Natural killer cell treated with Interleukin-12 subunit alpha and Interleukin-12 subunit beta and Interleukin-15 and Interleukin-18, amount 100 ng/mL, for 72 hours (primary cell): ENCODE measurements at places on chromosomes 7 and 10. TPM values are rescaled to one million over a fixed set of nuclear protein-coding genes. Genes with fewer than 3 reads are reported as not detected.

DNA sequence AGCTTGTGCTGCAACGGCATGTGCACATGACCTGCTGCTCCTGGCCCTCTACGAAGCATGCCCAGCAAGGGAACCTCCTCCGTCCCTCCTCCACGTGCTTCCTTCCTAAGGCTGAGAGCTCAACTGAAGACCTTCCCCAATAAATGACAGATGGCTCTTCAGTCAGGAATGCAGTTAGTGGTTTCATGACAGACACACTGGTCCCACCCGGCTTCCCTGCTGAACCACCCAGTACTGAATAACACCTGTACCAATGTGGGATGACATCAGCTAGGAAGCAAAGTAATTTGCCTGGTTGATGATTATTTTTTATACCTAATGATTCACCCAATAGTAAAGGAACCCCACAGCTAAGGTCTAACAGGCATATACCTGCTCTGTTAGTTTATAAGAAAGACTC, 69.1 kb downstream of the SCRN1 start:
- DNase-seq = no peak
- H3K4me1 ChIP-seq = peaks cover 5% of the 10 kb centered on the region
- H3K36me3 ChIP-seq = no peaks in the 10 kb centered on the region
- no peak overlapping the region for H3K27ac ChIP-seq

- H3K4me1 ChIP-seq = no peaks in the 10 kb centered on the region
- no peak overlapping the region for H3K4me3 ChIP-seq
- DNase-seq = no peak
- no peaks in the 10 kb centered on the region for H3K36me3 ChIP-seq
- peaks cover 14% of the 10 kb centered on the region for H3K27me3 ChIP-seq
These were observed 130.1 kb downstream of the COBL start for GRCh38 chr7:51186531-51186930.

- no peak overlapping the region for H3K4me3 ChIP-seq
- peaks cover 22% of the 10 kb centered on the region for H3K4me1 ChIP-seq
- no peaks in the 10 kb centered on the region for H3K36me3 ChIP-seq
- H3K27me3 ChIP-seq = peaks cover 18% of the 10 kb centered on the region
- DNase-seq = no peak
These were observed 20.5 kb upstream of the RHEB start for GRCh38 chr7:151540146-151540545.

- H3K36me3 ChIP-seq = peaks cover 7% of the 10 kb centered on the region
- H3K27me3 ChIP-seq = peaks cover 9% of the 10 kb centered on the region
- H3K4me3 ChIP-seq = no peak overlapping the region
These were observed 3.9 kb upstream of the INPP5A start for GRCh38 chr10:132533571-132534260.

DNA sequence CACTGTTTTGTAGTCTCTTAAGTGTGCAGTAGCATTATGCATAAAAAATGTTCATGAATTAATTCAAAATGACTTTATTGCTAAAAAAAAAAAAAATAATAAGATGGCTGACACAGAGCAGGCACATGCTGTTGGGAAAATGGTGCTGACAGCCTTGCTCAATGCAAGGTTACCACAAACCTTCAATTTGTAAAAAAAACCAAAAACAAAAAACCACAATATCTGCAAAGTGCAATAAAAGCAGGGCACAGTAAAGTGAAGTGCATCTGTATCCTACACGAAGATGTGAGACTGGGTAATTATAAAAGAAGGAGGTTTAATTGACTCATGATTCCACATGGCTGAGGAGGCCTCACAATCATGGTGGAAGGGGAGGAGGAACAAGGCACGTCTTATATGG, 185.8 kb downstream of the USP6NL start:
- H3K4me3 ChIP-seq = no peak overlapping the region
- no peaks in the 10 kb centered on the region for H3K4me1 ChIP-seq
- no peak for DNase-seq
- H3K36me3 ChIP-seq = peaks cover 3% of the 10 kb centered on the region
- H3K27me3 ChIP-seq = no peaks in the 10 kb centered on the region

DNA sequence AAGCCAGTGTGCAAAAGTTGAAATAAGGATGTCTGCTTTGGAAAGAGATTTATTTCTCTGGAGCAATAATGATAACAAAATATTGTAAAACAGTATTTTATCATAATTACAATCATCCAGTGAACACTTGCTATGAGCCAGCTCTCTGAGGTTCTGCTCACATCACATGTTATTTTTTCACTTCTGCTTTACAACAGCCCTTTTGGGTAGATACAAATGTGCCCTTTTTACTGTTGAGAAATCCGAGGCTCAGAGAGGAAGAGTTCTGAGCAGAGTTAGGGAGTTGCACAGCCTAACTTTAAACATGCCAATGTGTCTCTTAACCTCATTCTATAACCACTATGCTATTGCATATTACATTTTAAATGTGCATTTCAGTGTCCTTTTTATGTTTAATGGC, 232.6 kb upstream of the CDC14C start:
- H3K27me3 ChIP-seq = no peaks in the 10 kb centered on the region
- no peak overlapping the region for H3K4me3 ChIP-seq
- H3K36me3 ChIP-seq = peaks cover 4% of the 10 kb centered on the region
- H3K27ac ChIP-seq = no peak overlapping the region

DNA sequence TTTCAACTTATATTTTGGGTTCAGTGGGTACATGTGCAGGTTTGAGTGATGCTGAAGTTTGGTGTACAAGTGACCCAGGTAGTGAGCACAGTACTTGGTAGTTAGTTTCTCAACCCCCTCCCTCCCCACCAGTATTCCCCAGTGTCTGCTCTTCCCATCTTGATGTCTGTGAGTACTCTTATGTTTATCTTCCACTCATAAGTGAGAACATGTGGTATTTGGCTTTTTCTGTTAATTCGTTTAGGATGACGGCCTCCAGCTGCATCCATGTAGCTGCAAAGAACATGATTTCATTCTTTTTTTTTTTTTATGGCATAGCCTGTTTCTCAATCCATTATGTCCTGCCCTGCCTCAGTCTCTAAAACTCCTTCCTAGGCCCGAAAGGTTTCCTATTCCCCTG, 222.1 kb downstream of the WDR37 start:
- H3K27ac ChIP-seq = no peak overlapping the region
- no peaks in the 10 kb centered on the region for H3K4me1 ChIP-seq
- H3K4me3 ChIP-seq = no peak overlapping the region
- H3K36me3 ChIP-seq = no peaks in the 10 kb centered on the region
- peaks cover 28% of the 10 kb centered on the region for H3K27me3 ChIP-seq
- no peak for DNase-seq

DNA sequence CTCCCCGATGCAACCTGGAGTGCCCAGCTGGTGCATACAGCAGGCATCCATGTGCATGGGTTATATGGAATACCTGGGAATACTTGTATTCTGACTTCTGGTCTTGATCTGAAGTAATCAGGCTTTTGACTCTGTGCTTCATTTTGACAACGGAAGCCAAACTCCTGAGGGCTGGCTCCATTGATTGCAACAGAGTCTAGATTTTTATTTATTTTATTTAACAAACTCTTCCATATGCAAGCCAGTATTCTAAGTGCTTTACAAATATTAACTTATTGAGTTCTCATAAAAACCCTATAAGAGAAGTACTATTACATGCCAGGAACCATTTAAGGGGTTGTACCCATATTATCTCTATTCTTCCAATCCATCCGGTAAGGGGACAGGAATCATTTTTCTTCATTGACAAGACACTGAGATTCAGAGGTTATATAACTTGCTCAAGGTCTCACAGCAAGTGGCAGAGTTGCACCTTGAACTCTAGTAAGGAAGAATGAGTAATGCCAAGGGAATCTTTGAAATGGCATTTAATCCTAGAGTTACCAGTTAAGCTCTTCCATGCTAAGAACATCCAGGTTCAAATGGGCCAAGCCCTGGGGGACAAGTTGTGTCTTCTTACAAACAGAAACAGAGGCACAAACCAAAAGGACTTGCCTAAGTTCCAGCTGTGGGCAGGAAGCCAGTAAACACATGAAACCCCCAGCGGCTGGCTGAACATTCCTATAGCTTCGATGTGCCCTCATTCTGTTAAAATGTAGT, 241.0 kb downstream of the WDR11 start:
- H3K36me3 ChIP-seq = no peaks in the 10 kb centered on the region
- H3K27ac ChIP-seq = no peak overlapping the region
- DNase-seq = no peak
- no peaks in the 10 kb centered on the region for H3K4me1 ChIP-seq

DNA sequence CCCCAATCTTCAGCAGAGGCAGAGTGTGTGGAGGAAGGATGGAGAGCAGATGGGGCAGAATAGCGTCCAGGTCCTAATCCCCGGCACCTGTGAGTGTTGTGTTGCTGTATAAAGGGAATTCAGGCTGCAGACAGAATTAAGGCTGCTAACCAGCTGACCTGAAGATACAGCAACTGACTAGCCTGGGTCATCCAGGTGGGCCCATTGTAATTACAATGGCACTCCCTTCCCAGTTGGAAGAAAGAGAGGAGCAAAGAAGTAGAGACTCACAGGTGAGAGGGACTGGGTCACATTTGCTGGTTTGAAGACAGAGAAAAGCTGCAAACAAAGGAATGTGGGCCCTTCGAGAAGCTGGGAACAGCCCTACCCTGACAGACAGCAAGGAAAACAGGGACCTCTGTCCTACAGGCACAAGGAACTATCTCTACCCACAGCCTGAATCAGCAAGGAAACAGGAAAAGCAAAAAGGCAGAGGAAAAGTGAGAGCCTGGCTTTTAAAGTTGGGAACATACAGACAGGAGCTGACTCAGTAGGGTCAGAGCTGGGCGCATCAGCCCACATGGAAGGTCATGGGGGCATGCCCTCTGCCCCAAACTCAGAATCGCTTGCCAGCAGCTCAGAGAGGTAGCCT, 11.6 kb upstream of the TMEM72 start:
- H3K4me1 ChIP-seq = no peaks in the 10 kb centered on the region
- peaks cover 5% of the 10 kb centered on the region for H3K27me3 ChIP-seq
- no peak overlapping the region for H3K4me3 ChIP-seq
- H3K36me3 ChIP-seq = no peaks in the 10 kb centered on the region
- DNase-seq = no peak

DNA sequence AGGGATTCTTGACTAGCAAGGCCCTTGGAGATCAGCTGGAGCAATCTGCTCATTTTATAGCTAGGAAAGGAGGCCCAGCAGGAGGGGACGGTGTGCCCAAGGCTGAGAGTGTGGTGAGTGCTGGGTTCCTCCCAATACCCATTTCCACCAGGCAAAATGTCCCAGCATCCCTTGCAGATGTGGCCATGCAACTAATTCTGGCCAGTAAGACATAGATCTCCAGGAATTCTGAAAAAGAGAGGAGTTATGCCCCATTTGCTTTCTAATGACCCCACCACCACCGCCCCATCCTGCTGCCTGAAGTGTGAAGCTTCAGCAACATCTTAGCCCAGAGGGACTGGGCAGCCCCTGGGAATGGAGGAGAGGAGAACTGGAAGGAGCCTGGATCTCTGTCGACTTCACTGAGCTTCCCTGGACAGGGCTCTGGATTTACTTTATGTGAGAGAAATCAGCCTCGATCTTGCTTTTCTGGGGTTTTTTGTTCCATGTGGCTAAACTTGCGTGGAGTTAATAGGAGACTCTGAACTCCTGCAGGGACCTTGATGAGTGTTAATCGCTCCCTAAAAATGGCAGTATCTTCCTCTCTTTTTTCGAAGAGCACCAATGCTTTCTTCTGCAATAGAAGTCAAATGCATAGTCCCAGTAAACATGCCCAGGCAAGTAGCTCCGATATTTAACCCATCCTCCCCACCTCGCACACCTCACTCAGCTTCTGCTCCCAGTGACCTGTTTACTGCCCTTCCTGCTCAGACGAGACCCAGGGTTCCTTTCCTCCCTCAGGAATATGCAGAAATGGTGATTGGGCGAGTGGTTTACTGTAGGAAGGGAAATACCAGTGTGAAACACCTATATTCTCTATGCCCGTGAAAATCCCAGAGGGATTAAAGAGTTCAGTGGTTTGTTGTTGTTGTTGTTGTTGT, 127.5 kb upstream of the GPR26 start:
- no peak for DNase-seq
- no peaks in the 10 kb centered on the region for H3K36me3 ChIP-seq
- no peak overlapping the region for H3K4me3 ChIP-seq
- H3K4me1 ChIP-seq = no peaks in the 10 kb centered on the region
- H3K27me3 ChIP-seq = peaks cover 25% of the 10 kb centered on the region

DNA sequence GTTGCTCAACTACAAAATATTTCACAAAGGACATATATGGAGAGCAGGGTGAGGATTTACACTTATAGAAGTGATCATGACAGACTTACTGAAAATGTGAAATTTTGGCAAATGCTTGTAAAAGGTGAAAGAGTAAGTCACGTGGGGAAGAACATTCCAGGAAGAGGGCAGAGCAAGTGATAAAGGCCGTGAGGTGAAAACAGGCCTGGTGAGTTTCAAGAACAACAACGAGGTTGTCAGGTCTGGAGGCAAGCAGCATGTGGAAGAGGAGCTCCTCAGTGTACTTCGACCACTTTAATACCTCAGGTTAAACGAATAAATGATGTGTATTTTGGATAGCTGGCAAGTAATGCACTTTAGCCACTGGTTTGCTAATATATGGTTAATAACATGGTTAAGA, 706.7 kb downstream of the PCDH15 start:
- no peak for DNase-seq
- no peak overlapping the region for H3K27ac ChIP-seq
- no peak overlapping the region for H3K4me3 ChIP-seq
- H3K4me1 ChIP-seq = no peaks in the 10 kb centered on the region
- H3K27me3 ChIP-seq = no peaks in the 10 kb centered on the region

DNA sequence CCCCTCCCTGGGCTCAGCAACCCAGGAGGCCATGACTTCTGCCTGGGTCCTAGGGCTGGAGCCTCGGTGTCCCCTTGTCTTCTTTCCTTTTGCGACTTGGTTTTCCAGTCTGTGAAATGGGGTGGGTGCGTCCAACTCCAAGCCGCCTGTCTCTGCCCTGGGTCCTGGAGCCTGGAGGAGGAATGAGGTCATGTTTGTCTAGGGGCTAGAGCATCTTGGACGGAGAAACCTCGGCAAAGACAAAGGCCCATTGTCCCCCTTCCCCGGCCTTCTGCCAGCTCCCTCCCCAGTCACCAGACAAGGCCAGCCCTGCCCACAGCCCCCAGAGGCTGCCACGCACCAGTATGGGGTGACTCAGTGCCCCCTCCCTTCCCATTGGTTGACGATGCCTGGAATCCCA, 39.8 kb upstream of the ELN start:
- no peak overlapping the region for H3K4me3 ChIP-seq
- H3K27me3 ChIP-seq = no peaks in the 10 kb centered on the region
- no peaks in the 10 kb centered on the region for H3K36me3 ChIP-seq
- H3K27ac ChIP-seq = no peak overlapping the region
- no peaks in the 10 kb centered on the region for H3K4me1 ChIP-seq

Gene SPDYE2B
- not detected for total RNA-seq

Gene GNGT1
- total RNA-seq = not detected

Gene ARMS2
- not detected for total RNA-seq

Gene LRCH4
- total RNA-seq = 125 TPM
